Foreskin keratinocyte (primary cell): ENCODE measurements at places on chromosomes 7 and 10. TPM values are rescaled to one million over a fixed set of nuclear protein-coding genes. Genes with fewer than 3 reads are reported as not detected.

The OR6B1 gene
- total RNA-seq = not detected in 2 replicates

The HTR7 gene
- total RNA-seq = 13.3 and 15.0 TPM in 2 replicates

The PILRA gene
- total RNA-seq = 0.25 and 0.37 TPM in 2 replicates

The PCLO gene
- total RNA-seq = 4.0 and 4.7 TPM in 2 replicates

The SFXN2 gene
- 11.8 and 14.3 TPM in 2 replicates for total RNA-seq

The GPR15LG gene
- 0.32 TPM in 1 of 2 replicates, not detected in the other for total RNA-seq

The AKR1C4 gene
- total RNA-seq = not detected in 2 replicates

The CCL24 gene
- total RNA-seq = not detected in 2 replicates

The ZNF32 gene
- total RNA-seq = 24.4 and 25.4 TPM in 2 replicates

The EIF3A gene
- 152 and 172 TPM in 2 replicates for total RNA-seq

The EGFR gene
- 156 and 161 TPM in 2 replicates for total RNA-seq

The AGR3 gene
- not detected in 2 replicates for total RNA-seq

The DKK1 gene
- total RNA-seq = 228 and 406 TPM in 2 replicates

The RAB19 gene
- 0.21 TPM in 1 of 2 replicates, not detected in the other for total RNA-seq

The FRMD4A gene
- total RNA-seq = 23.4 and 29.8 TPM in 2 replicates

The SPDYE6 gene
- total RNA-seq = not detected in 2 replicates

The TWIST1 gene
- total RNA-seq = 0.28 and 0.31 TPM in 2 replicates

The KMT2E gene
- 35.4 and 37.4 TPM in 2 replicates for total RNA-seq

The CYP3A4 gene
- not detected in 2 replicates for total RNA-seq

The TMEM236 gene
- total RNA-seq = 0.63 TPM in 1 of 2 replicates, not detected in the other

The CTAGE4 gene
- total RNA-seq = 1.4 and 7.2 TPM in 2 replicates

The HPSE2 gene
- total RNA-seq = not detected in 2 replicates

The CALY gene
- not detected in 2 replicates for total RNA-seq

The RELN gene
- total RNA-seq = not detected in 2 replicates

The GFRA1 gene
- total RNA-seq = 0.03 TPM in 1 of 2 replicates, not detected in the other

The KLF14 gene
- total RNA-seq = not detected in 2 replicates

The PVRIG gene
- not detected in 2 replicates for total RNA-seq

The CYP2C19 gene
- total RNA-seq = not detected in 2 replicates

The TMEM176A gene
- total RNA-seq = not detected in 2 replicates

The OPN4 gene
- not detected in 2 replicates for total RNA-seq

The TBRG4 gene
- 87.5 and 93.6 TPM in 2 replicates for total RNA-seq

The HOXA5 gene
- 3.8 and 4.3 TPM in 2 replicates for total RNA-seq

The THSD7A gene
- total RNA-seq = not detected in 2 replicates

The UMAD1 gene
- total RNA-seq = 10.4 and 10.5 TPM in 2 replicates

The SEPTIN7 gene
- 229 and 253 TPM in 2 replicates for total RNA-seq
